ENCODE measurements at places on chromosomes 3 and 15.
A peak's percentile ranks its signal among the peaks of the same experiment; 100 is the strongest.

GRCh38 chr15:86183596-86184491 lies 104.2 kb downstream of the AGBL1 start:
- DNase-seq, result no peak

GRCh38 chr3:168048414-168049330 lies 47.1 kb downstream of the GOLIM4 start:
- no peak for DNase-seq

DNA sequence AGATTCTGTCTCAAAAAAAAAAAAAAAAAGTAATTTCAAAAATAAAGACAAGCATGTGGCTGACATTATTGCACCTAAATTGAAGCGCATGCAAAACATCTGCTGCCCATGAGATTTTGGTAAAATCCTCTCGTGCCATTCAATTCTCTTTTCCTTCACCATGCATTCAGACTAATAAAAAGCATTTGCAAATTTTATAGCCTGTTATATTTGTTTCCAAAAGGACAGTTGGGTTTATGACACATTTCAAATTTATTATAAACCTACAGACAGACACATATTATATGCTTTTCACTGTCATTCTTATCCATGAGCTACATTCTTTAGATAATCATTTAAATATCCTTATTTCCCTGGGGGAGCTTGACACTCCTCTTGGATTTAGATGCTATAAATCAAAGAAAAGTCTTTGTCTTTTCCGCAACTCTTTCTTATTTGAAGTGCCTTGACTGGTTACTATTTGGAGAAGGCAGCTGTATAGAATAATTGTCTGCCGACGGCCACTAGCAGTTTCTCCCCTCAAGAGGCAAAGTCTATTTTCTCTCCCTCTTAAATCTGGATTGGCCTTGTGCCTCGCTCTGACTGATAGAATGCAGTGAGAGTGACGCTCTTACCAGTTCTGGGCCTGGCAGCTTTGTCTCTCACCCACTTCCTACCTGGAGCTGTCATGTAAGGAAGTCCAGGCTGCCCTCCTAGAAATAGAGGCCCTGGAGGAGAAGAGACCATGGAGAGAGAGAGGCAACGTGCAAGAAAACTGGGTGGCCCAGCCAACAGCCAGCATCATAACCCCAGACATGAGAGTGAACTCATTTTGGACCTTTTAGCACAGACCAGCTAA lies 6.8 kb upstream of the LRIG1 start:
- no peak for DNase-seq

DNA sequence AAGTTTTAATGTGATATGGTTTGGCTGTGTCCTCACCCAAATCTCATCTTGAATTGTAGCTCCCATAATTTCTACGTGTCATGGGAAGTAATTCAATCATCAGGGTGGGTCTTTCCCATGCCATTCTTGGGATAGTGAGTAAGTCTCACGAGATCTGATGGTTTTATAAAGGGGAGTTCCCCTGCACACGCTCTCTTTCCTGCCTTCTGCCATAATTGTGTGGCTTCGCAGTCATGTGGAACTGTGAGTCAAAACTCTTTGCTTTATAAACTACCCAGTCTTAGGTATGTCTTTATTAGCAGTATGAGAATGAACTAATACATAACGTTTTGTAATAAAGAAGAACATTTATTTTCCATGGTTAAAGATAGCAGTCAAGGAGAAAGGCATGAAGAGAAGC lies 39.2 kb upstream of the GOLIM4 start:
- DNase-seq, result no peak

GRCh38 chr3:74624301-74624700 lies 9.8 kb upstream of the CNTN3 start:
- DNase-seq, result no peak

- DNase-seq, result no peak
Observed at GRCh38 chr3:101091489-101091888, 98.3 kb upstream of the ABI3BP start.

DNA sequence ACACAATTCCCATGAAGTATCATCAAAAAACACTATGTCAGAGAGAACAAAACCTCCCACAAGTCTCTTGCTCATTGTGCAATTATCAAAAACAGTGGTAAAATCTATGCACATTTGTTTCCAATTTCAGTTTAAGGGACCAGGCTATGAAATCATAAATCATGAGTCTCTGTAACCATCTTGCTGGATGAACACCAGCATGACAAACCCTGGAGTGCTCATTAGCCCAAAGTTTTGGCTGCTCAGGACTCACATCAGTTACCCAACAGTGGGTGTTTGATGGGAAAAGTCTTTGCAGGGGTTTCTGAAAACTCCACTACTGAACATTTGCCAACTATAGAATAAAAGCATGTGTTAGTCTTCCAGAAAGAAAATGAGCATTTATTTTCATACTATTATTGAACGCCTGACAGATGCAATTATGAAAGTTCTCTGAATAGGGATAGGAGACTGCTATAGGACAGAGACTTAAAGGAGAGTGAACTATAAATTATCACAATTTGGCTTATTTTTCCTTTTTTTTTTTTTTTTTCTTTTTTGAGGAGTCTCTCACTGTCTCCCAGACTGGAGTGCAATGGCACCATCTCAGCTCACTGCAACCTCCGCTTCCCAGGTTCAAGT lies 240.8 kb upstream of the KCNMB2 start:
- no peak for DNase-seq

DNA sequence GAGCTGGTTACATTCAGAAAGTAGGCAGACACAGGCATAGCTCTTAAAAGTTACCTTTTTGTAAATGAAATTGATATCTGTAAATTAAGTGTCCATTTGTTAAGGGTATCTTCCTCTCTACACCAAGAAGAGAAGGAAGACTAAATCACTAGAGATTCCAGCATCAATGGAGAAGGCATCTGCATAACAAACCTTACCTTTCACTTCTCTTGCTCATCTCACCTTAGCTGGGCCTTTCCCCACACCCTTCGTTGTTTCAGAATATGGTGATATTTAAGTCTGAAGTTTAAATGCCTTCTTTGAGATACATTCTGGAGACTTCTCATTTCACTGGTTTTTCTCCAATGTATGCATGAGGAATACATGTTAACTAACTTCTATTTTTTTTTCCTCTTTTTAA lies 54.5 kb upstream of the TGFBR2 start:
- DNase-seq, result no peak

DNA sequence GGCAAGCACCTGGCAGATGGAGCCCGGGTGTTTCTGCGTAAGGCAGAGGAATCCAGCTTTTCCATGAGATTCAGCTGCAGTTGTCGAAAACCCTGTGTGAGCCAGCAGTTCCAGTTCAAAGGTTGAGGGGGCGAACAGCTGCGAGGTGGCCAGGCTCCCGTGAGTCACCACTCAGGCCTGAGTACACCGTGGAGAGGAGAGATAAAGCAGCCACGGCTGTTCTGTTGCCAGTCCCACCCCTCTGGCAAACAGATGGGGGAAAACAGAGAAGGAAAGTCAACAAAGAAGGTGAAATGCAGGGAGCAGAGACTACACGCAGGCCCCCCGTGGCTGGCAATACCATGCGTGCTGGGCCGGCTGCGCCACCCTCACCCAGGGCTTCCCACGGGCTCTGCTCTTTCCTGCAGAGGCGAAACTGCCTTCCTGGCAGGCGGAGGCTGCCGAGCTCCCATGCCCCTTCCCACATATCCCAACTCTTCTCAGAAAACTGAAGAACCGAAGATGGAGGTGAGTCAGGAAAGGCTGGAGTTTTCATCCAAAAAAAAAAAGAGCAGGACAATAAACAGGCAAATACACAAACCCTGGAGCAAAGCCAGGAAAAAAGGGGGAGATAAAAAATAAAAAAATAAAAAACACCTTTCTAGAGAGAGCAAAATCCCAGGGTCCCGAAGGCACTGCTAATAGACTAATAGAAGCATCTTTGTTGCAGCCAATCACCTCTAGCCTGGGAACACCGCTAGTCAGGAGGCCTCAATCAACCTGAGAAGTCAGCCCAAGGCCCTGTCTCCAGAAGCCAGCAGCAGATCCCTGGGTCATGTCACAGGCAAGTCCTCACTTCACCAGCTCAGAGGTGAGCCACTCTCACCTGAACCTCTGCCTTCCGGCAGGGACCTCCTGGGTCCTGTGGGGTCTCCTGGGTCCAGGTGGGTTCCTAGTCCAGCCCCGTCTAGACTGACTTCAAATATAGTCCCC lies 37.7 kb downstream of the FAM174B start:
- DNase-seq, result peak; percentile 74

GRCh38 chr3:31384117-31384516 lies 148.6 kb upstream of the STT3B start:
- no peak for DNase-seq

DNA sequence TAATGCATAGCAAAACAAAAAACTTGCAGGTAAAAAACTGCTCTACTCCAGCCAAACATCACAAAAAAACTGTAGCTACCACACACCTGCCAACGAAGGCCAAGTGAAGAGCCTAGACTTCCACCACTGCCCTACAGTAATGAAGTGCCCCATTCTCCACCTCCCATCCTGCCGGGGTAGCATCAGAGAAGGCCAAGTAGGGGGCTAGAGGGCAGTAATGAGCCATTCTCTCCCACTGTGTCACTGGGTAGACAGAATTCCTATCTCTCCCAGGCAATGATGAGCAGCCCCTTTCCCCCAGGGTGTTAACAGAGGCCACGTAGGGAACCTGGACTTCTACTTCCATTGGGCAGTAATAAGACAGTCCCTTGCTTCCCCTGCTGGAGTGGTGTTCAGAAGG lies 9.5 kb downstream of the SEC22C start:
- DNase-seq, result no peak
